GM12878 (cell line): ENCODE measurements at places on chromosomes 11 and 22. TPM values are rescaled to one million over a fixed set of nuclear protein-coding genes. Genes with fewer than 3 reads are reported as not detected.

Gene NCR3LG1
- total RNA-seq = 0.18 and 0.21 TPM in 2 replicates

Gene BATF2
- total RNA-seq = 0.98 and 1.1 TPM in 2 replicates

DNA sequence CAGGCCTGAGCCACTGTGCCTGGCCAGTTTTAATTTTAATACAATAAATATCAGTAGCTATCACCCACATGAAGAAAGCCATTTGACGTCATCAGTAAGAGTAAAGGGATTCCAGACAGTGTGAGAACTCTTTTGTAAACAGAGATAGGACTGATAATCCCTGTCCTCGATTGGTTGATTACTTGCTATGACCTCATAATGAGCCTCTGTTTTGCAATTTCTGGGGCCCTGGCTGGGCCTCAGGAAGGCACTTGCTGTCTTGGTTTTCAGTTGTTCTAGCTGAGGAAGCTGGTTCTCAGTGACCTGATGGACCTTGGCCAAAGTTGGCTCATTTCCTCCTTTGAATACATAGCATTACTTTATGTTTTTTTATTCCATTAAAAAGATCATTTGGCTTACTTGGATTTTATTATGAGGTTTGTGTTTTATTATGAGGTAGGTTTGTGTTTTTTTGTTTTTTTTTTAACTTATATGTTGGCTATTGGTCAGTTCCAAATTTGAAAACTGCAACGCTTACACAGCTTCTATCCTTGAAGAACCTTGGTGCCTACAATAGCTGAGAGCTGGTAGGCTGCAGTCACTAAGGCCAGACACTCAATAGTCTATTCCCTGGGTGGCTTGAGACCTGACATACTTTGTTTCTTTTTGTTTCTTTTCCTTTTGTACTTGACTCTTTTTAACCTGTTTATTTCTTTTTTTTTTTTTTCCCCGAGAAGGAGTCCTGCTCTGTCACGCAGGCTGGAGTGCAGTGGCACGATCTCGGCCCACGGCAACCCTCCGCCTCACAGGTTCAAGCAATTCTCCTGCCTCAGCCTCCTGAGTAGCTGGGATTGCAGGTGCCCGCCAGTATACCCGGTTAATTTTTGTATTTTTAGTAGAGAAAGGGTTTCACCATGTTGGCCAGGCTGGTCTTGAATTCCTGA is 20.0 kb downstream of the MARK2 start:
- no peak for DNase-seq

Gene OR4D5
- total RNA-seq = not detected in 2 replicates

DNA sequence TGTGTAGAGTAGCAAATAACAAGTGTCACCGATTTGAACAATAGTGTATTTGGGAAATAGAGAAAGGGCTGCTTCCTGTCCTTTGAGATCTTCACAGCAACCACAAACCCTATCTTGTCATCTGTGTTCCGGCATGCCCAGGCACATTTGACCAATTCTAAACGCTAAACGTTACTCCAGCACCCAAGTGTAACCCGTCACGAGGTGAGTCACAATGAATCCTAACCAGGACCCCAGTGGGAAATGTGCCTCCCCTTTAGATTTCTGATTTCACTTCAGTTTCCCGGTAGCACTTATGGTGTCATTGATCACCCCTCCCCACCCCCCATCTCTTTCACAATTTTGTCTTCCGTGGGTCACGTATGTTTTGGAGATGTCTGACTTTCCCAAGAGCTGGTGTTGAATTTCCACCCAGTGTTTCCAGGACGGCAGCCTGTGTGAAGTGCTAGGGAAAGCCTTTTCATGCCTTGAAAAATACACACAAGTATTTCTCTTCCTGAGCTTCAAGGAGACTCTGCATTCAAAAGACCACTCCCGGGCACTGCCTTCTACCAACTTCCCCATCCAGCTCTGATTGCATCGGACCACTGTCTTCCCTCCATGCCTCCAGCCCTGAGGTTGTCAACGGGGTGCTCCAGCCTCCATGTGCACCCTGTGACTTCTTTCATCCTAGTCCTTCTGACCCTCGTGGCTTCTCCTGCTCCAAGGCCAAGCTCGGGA is 10.5 kb upstream of the C11orf24 start:
- peak; percentile 92 for DNase-seq

Gene RIC3
- 2.1 and 2.9 TPM in 2 replicates for total RNA-seq

Gene CLTCL1
- total RNA-seq = 0.16 and 0.18 TPM in 2 replicates

Gene MRGPRX3
- not detected in 2 replicates for total RNA-seq

- DNase-seq = no peak
Measured at GRCh38 chr22:48204296-48204695, 1441.8 kb downstream of the TBC1D22A start.

- DNase-seq = no peak
Measured at GRCh38 chr11:3153291-3153861, 11.7 kb downstream of the OSBPL5 start.

- DNase-seq = no peak
Measured at GRCh38 chr11:78759071-78759470, 184.4 kb upstream of the NARS2 start.

Gene SPON1
- 0.13 and 0.19 TPM in 2 replicates for total RNA-seq

- DNase-seq = no peak
Measured at GRCh38 chr11:98568013-98568412, 452.7 kb upstream of the CNTN5 start.

- no peak for DNase-seq
Measured at GRCh38 chr22:41217553-41218157, 12.5 kb downstream of the L3MBTL2 start.

DNA sequence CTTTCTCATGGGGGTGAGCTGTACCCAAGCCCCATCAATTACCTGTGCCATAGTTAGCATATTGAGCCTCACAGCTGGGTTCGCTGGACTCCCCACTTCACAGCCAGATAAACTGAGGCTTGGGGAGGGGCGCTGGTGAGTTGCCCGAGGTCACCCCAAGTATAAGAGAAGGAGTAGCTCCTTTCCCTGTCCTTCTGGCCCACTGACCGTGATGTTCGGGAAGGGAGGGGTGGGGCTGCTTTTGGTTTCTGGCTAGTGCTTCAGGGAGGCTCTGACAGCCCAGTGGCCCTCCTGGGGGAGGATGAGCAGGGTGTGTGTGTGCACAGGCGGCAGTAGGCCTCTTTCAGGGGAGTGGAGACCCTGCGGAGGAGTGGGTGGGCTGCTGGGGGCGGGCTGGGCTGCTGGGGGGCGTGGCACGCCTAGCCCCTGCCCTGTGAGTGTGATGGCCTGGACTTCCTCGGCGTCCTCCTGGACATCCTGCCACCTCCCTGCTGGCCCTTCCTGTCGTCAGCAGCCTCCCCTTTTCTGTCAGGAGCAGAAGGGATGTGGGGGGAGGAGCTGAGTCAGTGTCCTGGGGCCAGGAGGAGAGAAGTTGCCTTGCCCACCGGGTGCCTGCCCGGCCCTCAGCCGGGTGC is 50.3 kb downstream of the TRIOBP start:
- DNase-seq = no peak

DNA sequence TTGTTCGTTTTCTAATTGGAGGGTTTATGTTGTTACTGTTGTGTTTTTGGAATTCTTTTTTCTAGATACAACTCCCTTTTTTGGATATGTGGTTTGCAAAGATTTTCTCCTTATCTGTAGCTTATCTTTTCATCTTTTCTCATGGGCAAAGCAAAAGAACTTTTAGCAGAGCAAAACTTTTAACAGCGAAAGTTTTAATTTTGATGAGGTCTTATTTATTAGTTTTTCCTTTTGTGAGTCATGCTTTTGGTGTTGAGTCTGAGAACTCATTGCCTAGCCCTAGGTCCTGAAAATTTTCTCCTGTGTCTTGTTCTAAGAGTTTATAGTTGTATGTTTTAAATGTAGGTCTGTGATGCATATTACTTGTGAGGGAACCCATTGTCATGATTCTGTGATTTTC is 99.4 kb downstream of the TEAD1 start:
- no peak for DNase-seq

GRCh38 chr22:39748877-39749276 is 144.7 kb downstream of the ENTHD1 start:
- DNase-seq = no peak

Gene NXPE2
- not detected in 2 replicates for total RNA-seq

Gene CARD18
- total RNA-seq = not detected in 2 replicates

GRCh38 chr11:126862664-126863243 is 137.8 kb downstream of the KIRREL3 start:
- no peak for DNase-seq

GRCh38 chr11:68436162-68436888 is 24.2 kb upstream of the PPP6R3 start:
- DNase-seq = no peak

Gene MOGAT2
- total RNA-seq = 0.44 and 0.45 TPM in 2 replicates

GRCh38 chr22:46590334-46590733 is 29.9 kb upstream of the GRAMD4 start:
- no peak for DNase-seq

DNA sequence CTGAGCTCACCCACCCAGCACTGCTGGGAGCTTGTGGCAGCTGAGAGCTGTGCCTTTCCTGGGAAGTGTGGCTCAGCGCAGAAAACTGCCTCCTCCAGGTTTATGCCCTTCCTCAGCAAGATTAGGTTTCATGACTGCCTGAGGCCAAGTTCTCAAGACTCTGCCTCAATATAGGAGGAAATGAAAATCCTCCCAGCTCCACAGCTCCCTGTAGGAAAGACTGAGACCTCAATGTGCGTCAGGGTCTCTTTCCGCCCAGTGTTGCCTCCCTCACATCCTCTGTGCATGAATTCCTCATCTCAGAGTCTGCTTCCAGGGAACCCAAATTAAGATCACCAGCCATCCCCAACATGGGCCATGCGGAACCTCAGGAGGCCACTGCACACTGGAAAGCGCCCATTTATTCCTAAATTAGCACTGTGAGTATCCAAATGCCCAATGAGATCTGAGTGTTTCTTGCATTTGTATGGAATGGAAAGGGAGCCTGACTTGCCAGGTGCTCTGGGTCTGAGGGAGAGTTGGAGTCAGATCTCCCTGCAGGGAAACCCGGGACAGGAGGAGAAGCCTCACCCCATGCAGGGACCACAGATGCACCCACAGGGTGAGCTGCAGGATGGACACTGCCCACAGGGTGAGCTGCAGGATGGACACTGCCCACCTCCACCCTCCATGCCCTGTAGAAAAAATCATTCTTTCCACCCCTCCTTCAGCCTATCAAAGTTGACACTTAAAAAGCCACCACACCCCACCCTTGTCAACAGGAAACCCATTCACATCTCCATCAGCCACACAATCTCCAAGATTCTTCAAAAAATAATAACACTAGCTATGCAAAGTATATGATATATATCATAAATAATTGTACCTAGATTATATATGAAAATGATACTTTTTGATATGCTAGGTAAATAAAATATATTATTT is 97.4 kb upstream of the IGLL5 start:
- DNase-seq = no peak

DNA sequence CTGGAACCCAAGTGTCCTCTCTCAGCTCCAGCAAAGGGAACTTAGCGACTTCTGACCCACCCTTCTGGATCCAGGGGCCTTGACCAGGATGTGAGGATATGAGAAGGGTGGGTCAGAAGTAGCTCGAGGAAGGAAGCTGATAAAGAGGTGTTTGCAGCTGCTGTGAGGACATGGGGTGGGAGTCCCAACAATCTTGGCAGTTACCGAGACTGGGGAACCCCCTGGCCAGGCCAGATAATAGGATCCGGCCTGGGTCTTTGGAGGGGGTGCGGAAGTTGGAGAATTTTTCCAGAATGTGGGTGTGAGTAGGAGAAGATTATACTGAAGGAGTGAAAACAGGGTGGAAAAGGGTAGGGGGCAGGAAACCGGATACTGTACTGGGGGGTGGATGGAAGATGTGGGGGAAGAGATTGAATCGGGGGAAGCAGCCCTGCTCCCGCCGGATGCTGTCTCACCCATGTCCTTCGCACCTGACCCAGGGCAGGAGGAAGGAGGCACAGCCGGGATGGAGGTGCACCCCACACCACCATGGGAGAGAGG is 2.8 kb upstream of the MCAM start:
- no peak for DNase-seq

Gene TMPRSS5
- 0.33 and 0.37 TPM in 2 replicates for total RNA-seq

- no peak for DNase-seq
Measured at GRCh38 chr11:11416917-11417316, 63.9 kb upstream of the CSNK2A3 start.

GRCh38 chr22:27748751-27749191 is 52.8 kb downstream of the MN1 start:
- no peak for DNase-seq

GRCh38 chr11:7480113-7480512 is 5.2 kb upstream of the OLFML1 start:
- no peak for DNase-seq

Gene CHRM1
- not detected in 2 replicates for total RNA-seq

DNA sequence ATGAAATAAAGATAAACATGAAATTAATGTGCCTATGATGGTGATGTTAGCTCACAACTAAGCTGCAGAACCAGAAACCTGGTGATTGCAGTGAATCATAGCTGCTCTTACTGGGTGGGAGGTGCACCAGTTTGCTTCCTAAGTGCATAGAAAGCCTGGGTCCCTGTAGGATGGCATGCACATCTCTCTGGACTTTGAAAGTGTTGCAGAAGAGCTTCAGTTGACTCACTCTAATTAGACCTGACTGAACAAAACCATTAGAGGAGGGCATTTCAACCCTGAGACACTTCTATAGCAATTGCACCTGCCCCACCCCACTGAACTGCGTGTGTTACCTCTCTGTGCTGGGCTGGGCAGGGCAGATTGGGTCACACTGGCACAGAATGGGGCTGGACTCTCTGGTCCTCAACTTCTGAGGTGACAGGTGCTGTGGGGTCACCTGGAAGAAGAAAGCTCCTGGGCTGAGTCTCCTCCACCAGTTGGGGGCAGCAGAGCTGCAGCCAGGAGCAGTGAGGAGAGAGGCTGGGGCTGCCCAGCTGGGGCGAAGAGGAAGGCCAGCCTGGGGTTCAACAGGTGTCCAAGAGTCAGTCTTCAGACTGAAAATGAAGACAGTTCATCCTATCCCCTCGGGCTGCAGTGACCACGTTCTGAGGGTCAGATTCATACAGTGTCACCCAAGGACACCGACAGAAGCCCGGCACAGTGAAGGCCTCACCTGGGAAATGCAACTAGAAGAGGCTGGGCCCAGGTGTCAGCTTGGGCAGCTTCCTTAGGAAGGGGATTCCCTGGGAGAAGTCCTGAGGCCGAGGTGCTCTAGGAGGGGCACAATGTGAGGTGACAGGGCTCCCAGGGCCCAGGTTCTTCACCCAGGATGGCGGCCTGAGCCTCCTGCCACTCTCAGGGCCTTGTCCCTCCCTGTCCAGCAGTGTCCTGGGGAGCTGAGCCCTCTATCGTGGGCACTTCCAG is 58.1 kb downstream of the GGTLC2 start:
- DNase-seq = no peak

Gene RNF121
- total RNA-seq = 42.9 and 46.0 TPM in 2 replicates

- DNase-seq = no peak
Measured at GRCh38 chr11:133515107-133515506, 17.2 kb downstream of the OPCML start.

DNA sequence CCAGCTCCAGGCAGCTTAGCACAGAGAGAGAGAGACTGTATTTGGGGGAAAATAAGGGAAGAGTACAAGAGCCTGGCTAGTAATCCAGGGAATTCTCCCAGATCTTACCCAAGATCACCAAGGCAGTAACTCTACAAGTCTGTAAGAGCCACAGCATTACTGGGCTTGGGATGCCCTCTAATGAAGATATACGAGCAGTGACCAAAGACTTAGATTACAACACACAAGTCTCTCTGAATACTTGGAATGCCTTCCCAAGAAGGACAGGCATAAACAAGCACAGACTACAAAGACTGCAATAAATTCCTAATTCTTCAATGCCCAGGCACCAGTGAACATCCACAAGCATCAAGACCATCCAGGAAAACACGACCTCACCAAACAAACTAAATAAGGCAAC is 17.7 kb downstream of the DNAJC24 start:
- no peak for DNase-seq

Gene DTX4
- 25.8 and 27.9 TPM in 2 replicates for total RNA-seq

Gene PRSS23
- total RNA-seq = 0.13 and 0.21 TPM in 2 replicates

GRCh38 chr11:34546511-34547209 is 33.1 kb upstream of the ELF5 start:
- DNase-seq = no peak
